Dermis blood vessel endothelial cell (primary cell): ENCODE measurements at places on chromosomes 5 and 9.
A peak's percentile ranks its signal among the peaks of the same experiment; 100 is the strongest.

DNA sequence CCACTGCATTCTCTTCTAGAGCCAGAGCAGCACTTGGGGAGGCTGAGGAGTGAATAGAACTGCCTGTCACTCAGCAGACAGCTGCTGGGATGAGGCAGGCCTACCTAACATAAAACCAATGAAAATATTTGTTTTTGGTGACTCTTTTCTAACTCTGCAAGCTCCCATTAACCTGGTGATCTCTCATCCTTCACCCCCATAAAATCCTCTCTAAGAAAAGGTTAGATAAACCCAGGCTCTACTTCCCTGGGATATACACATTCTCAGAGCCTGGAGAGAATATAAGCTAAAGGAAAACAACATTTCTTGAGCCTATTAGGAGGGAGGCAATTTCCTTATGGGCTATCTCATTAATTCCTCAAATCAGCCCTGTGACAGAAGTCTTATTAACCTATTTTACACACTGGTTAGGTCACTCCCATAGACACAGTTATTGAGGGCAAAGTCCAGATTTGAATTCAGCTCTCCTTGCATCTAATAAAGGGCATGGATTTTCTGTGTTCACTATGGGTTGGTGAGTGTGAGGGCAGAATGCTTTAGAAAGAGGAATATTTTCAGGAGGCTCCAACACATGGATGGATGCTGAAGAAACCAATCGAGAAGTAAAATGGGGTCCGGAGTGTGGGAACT is 492.9 kb downstream of the CCDC171 start:
- DNase-seq: no peak

DNA sequence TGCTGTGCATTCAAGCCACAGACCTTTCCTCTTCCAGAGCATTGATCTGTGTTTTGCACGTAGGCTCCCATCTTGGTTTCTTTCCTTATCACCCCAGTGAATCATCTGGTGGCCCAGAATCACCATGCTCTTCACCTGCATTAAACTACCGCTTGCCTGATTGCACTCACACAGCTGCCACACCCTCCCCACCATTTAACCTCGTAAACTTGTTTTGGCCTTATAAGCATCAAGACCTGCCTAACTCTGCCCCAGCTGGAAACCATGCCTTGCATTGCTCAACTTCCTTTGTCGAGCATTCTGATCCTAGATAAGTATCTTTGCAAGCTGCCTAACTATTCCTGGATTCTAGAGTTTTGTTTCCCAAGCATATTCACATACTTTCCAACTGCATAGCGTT is 369.6 kb upstream of the SEMA6A start:
- no peak for DNase-seq

DNA sequence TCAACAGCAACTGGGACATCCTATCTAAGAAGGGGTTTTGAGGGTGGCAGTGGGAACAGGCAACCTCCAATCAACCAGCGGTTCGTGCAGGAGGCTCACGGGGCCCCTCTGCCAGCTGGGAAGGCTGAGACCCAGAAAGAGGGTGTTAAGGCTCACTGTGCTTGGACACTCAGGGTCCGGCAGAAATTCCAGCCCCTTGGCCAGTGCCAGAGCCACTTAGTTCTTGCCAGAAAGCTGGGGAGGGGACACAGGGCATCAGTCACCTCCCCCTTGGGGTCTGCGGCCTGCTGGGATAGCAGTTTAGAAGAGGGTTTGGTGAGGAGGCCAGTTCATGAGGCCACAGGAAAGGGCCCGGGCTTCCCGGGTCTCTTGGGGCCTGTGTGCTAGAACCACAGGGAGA is 20.5 kb downstream of the ADGRD2 start:
- no peak for DNase-seq

DNA sequence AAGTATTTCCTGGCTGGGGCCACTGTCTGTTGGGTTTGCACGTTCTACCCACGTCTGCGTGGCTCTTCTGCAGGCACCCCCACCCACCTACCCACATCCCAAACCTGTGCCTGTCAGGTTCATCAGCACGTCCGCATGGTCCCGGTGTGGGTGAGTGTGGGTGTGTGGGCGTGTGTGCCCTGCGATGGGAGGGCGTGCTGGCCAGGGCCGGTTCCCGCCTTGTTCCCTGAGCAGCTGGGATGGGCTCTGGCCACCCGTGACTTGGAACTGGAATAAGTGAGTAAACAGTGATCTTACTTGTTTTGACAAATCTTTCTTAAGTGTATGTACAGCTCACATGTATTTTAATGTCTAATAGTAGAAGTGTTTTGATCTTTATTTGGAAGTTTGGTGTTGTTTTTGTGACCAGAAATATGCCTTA is 20.4 kb downstream of the ERGIC1 start:
- DNase-seq: no peak

GRCh38 chr5:146884066-146884626 is 5.6 kb upstream of the PPP2R2B start:
- DNase-seq: no peak

GRCh38 chr9:129242971-129243561 is 65.0 kb upstream of the IER5L start:
- DNase-seq: no peak

GRCh38 chr5:61051267-61051666 is 106.3 kb downstream of the NDUFAF2 start:
- peak; percentile 68 for DNase-seq

- DNase-seq: no peak
Observed at GRCh38 chr5:150067405-150067960, 18.9 kb downstream of the CSF1R start.

GRCh38 chr9:136075881-136076678 is 19.0 kb downstream of the NACC2 start:
- no peak for DNase-seq

DNA sequence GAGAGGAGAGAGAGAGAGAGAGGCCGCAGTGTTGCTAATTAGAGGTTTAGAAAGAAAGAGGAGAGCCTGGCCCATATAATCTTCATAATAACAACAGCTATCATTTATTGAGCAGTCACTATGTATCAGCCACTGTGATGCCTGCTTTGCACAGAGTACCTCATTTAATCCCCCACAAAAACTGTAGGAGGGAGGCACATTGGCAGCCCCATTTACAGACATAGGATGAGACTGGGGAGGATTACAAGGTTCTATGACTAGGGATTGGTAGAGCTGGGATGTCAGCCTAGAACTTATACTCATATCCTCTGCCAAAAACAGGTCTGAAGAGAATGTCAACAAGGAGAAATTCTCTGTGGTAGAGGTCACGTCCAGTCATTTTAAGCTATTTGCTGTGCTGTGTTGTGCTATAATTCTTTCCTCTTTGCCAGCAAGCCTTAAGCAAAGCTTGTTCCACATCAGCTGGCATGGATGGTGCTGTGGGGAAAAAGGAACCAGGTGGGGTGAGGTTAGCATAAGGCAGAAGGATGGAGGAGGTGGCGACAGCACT is 6.7 kb upstream of the GCNT4 start:
- no peak for DNase-seq

DNA sequence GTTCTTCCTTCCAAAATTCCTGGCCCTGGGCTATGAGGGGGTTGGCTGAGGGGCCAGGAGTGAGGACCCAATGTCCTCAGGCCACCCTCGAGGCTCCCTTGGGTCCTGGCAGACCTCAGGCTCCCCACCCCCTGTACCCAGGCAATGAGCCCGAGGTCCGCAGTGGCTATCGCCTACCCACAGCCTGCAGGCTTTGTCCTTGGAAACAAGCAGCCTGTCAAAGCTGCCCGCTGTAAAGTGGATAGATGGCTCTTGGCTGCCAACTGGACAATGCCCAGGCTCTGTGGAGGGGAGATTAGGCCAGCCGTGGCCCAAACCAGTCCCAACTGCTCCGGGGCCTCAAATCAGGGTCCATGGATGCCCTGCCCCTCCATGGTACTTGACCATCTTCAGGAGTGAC is 2.2 kb upstream of the ADGRD2 start:
- DNase-seq: no peak

DNA sequence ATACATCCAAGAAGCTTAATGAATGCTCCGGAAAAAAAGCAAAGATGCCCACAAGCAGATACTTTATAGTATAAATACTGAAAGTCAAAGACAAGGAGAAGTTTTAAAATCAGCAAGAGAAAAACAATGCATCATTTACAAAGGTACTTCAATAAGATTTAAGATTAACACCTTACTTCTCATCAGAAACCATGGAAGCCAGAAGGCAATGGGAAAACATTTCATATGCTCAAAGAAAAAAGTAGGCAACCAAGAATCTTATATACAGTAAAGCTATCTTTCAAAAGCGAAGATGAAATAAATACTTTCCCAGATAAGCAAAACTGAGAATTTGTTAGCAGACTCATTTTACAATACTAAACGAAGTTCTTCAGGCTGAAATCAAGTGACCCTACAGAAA is 51.1 kb downstream of the ABHD17B start:
- DNase-seq: no peak

DNA sequence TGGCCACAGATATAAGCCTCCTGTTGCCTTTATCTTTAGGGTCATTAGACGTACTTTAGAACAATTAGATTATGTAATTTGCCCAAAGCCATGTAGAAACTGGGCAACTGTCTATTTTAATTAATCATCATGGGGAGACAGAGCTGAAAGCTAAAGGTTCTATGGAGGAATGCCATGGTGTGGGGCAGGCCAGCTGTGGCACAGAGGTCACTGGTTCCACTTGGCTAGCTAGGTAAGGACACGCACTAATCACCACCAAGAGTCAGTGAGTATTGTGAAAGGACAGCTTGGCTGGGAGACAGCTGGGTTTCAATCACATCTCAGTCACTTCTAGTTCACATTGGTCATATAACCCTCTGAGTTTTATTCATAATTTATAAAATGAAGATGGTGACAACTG is 81.7 kb downstream of the HMHB1 start:
- DNase-seq: no peak

- DNase-seq: no peak
Observed at GRCh38 chr5:72273547-72273946, 46.5 kb downstream of the MRPS27 start.

DNA sequence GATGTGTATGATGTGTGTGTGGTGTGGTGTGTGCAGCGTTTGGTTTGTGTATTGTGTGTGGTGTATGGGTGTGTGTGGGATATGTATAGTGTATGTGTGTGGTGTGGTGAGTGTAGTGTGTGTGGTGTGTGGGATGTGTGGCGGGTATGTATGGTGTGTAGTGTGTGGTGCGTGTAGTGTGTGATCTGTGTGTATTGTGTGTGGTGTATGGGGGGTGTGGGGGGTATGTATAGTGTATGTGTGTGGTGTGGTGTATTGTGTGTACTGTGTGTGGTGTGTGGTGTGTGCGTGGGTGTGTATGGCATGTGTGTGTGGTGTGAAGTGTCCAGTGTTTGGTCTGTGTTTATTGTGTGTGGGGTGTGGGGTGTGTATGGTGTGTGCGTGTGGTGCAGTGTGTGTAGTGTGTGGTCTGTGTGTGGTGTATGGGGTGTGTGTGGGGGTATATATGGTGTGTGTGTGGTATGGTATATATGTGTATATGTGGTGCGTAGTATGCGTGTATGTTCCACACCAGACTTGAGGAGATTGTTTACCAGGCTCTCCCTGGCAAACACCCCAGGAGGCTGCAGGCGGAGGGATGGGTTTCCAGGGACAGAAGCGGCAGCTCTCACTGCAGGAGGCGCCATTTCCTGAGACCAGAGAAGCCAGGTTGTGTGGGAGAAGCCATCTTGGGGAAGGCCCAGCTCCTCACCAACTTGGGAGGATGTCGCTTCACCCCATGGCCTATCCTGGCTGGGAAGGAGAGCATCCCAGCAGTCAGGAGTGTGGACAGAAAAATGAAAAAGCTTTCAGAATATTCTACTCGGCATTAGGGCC is 138.1 kb downstream of the NXNL2 start:
- no peak for DNase-seq

DNA sequence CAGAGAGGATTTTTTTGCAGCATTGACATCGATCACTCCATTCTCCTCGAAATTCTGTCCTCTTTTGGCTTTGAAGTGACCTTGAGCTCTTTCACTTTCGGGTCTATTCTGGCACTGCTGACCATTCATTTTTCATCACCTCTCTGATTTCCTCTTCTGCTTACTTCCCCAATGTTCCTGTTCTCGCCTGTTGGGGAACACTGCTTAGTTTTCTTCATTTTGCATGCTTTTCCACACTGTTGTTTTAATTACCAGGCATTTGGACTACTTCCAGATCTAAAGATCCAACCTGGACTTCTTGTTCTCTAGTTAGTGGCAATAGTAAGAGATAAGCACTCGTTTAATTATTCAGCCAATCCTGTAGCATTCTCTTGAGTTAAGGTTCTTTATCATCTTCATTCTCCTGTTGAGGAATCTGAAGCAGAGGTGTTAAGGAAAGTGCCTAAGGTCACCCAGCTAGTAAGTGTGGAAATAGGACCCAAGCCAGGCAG is 53.4 kb downstream of the MAN2A1 start:
- DNase-seq: no peak

DNA sequence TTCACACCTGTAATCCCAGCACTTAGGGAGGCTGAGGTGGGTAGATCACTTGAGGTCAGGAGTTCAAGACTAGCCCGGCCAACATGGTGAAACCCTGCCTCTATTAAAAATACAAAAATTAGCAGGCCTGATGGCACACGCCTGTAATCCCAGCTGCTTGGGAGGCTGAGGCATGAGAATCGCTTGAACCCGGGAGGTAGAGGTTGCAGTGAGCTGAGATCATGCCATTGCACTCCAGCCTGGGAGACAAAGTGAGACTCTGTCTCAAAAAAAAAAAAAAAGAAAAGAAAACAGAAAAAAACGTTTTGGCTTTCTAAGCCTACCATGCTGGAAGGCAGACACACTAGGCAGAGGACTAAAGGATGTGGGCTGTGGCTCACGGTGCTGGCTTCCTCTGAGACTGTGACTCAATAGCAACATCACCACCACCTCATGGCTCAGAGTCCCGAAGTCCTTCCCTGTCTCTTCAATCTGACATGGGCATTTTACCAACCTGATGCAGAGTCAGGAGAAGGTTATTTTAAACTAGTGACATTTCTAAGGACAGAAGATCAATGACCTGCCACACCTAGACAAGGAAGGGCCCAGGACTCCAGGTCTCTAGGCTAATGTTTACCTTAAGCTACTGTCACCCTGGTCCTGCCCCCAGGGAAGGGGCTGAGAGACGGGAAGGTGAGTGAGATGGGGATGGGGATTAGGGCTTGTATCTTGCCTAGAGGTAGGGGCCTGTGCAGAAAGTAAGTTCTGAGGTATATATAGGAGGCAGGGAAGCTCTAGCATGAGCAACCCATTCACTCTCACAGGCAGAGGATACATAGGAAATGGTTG is 3.7 kb downstream of the ECSCR start:
- DNase-seq: peak; percentile 85

DNA sequence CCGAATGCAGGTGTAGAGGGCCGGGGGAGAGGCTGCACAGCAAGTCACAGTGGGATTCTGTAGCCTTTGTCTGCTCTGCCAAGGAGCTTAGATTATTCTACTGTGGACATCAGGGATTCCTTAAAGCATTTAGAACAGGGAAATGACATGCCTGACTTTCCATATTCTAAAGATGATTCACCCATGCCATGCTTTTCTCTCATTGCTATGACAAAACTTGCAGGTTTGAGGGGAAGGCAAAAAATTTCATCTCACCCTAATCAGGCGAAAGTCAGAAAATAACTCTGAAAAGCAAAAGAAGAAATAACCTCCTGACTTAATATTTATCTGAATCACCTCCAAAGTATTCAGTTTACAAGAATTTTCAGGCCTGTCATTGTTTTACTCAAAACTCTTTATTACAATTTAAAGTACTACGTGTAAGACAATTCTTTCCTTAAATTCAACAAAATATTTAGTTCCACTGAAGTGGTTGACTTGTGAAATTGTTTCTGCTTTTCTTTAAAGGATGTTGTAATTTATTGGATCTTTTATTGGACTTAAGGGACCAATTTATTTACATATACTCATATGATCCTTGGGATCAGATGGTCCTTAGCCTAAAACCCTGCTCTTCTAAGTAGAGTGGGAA is 30.0 kb upstream of the GAS1 start:
- DNase-seq: no peak

- peak; percentile 63 for DNase-seq
Observed at GRCh38 chr5:35089334-35090314, 41.9 kb upstream of the AGXT2 start.

GRCh38 chr5:96256795-96257470 is 176.1 kb downstream of the PCSK1 start:
- DNase-seq: peak; percentile 63
